ENCODE measurements at places on chromosomes 7 and 10. TPM values are rescaled to one million over a fixed set of nuclear protein-coding genes. Genes with fewer than 3 reads are reported as not detected.
A peak's percentile ranks its signal among the peaks of the same experiment; 100 is the strongest.

MRC1 gene
- not detected for total RNA-seq

- no peaks in the 10 kb centered on the region for H3K27me3 ChIP-seq
- no peak overlapping the region for H3K27ac ChIP-seq
- peak; percentile 19 for DNase-seq
- H3K36me3 ChIP-seq: no peaks in the 10 kb centered on the region
- no peak overlapping the region for H3K4me3 ChIP-seq
- H3K4me1 ChIP-seq: no peaks in the 10 kb centered on the region
Observed at GRCh38 chr10:79022565-79023230, 46.1 kb upstream of the ZMIZ1 start.

DNA sequence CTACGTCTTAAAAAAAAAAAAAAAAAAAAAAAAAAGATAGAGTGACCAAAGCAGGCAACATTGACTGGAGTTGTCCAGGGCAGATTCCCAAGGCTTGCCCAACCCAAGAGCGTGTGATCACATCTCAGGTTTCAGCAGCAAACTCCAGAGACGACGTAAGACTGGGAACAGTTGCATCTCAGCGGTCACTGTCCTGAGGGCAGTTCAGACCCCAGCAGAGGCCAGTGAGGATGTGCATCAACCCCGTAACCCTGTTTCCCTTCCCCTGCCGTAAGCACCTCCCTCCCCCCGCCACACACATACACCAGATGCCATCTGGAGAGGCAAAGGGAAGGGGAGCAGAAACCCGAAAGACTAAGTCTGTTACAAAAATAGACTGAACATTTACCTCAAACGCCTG lies 19.3 kb upstream of the TOMM7 start:
- no peaks in the 10 kb centered on the region for H3K27me3 ChIP-seq
- no peak overlapping the region for H3K27ac ChIP-seq
- H3K36me3 ChIP-seq: no peaks in the 10 kb centered on the region
- H3K4me1 ChIP-seq: no peaks in the 10 kb centered on the region
- no peak for DNase-seq

DNA sequence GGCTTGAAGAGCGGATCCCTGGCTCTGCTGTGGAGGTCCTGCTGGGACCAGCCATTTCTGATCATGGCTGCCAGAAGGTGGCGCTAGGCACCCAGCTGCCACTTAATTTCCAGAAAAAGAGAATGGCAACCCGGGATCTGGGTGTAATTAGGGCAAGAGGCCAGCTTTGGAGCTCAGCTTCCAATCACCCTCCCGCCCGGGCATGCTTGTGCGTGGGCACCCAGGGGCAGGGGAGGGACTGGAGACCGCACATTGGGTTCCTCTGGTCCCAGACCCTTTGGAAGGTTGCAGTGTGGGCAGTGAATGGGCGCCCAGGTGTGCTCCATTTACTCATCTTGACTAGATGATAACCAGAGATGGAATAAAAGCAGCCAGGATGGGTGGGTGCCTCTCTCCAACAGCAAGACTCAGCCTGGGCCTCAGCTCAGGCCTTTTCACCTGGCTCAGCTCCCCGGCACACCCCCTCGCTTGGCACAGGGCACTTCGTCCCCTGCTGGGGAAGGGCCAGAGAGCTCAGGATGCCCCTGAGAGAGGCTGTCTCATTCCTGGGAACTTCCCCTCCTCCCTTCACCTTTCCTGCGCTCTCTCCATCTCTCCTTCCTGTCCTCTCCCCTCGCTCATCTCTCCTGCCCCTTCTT lies 14.7 kb downstream of the FAM241B start:
- H3K27ac ChIP-seq: no peak overlapping the region
- no peak overlapping the region for H3K4me3 ChIP-seq
- no peaks in the 10 kb centered on the region for H3K36me3 ChIP-seq
- peaks cover 4% of the 10 kb centered on the region for H3K27me3 ChIP-seq

GRCh38 chr7:97007583-97007861 lies 2.2 kb downstream of the DLX6 start:
- no peak overlapping the region for H3K27ac ChIP-seq
- H3K27me3 ChIP-seq: no peaks in the 10 kb centered on the region
- H3K4me1 ChIP-seq: peaks cover 19% of the 10 kb centered on the region
- no peak for DNase-seq
- H3K36me3 ChIP-seq: peaks cover 36% of the 10 kb centered on the region

- H3K4me1 ChIP-seq: peaks cover 16% of the 10 kb centered on the region
- H3K27ac ChIP-seq: no peak overlapping the region
- DNase-seq: no peak
- no peak overlapping the region for H3K4me3 ChIP-seq
- no peaks in the 10 kb centered on the region for H3K27me3 ChIP-seq
- H3K36me3 ChIP-seq: peaks cover 64% of the 10 kb centered on the region
Observed at GRCh38 chr7:135167365-135167917, 3.1 kb downstream of the CYREN start.

- no peaks in the 10 kb centered on the region for H3K4me1 ChIP-seq
- no peak overlapping the region for H3K27ac ChIP-seq
- H3K4me3 ChIP-seq: no peak overlapping the region
- no peaks in the 10 kb centered on the region for H3K27me3 ChIP-seq
- DNase-seq: no peak
Observed at GRCh38 chr7:118311121-118311836, 86.8 kb downstream of the ANKRD7 start.

DDC gene
- not detected for total RNA-seq

DNA sequence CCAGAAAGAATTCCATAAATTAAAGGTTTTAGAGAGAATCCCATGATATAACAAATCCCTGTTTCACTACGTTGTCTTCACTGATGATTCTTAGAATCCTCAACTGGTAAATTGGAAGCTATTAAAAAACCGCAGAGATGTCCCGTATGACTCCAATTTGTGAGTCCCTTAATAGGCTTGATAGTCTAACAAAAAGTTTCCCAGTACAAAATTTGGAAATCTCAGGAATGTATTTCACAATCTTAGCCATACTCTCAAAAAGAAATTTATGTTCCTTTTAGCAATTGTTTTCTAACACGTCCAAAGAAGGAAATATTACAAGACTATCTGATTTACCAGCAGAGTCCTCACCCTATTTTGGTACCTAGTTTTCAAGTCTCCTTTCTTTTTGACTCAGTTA lies 2.5 kb downstream of the TES start:
- no peak overlapping the region for H3K4me3 ChIP-seq
- no peaks in the 10 kb centered on the region for H3K27me3 ChIP-seq
- peaks cover 59% of the 10 kb centered on the region for H3K4me1 ChIP-seq
- H3K36me3 ChIP-seq: peaks cover 6% of the 10 kb centered on the region
- peak overlapping the region; percentile 94 for H3K27ac ChIP-seq

GRCh38 chr10:130403153-130404075 lies 267.2 kb downstream of the GLRX3 start:
- no peaks in the 10 kb centered on the region for H3K27me3 ChIP-seq
- H3K4me3 ChIP-seq: no peak overlapping the region
- H3K4me1 ChIP-seq: no peaks in the 10 kb centered on the region
- DNase-seq: no peak
- no peak overlapping the region for H3K27ac ChIP-seq
- no peaks in the 10 kb centered on the region for H3K36me3 ChIP-seq

DNA sequence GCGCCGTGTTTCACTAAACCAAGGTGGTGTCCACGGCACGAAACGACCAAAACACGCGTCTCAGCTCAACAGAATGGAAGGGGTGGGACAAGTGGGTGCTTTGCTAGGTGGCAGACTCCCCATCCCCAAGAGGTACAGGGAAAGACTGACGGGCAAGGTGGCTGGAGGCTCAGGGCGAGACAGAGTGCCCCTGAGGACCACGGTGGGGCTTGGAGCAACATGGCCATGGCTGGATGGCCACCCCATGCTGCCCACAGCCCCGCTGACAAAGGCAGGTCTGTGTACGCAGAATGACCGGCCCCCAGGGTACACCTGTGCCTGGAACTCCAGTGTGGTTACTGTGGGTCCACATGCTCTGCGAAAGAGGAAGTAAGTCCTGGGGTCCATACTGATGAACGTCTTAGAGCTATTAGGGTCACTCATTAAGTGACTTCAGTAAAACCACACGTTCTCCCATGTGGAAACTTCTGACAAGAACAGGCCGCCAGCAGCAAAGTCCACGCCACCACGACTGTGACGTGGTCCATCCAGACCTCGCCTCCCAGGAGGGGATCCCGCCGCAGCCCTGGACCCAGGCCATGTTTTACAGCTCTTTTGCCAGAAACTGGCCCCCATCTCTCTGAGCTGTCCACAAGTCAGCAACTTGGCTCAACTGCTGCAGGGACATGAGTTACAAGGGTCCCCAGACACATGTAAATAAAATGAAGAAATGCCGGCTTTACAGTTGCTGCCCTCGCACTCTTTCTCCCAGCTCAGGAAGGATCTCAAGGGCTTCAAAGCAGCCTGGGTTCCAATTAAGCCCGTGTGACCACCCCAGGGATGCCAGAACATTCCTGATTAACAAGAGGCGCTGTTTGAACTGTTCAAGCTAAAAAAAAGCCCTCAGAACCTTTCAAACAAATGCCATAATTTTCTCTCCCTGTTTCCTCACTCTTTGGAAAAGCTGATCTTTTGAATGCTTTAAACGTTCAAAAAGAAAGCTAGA lies 66.8 kb downstream of the MAD1L1 start:
- no peak overlapping the region for H3K27ac ChIP-seq
- no peaks in the 10 kb centered on the region for H3K27me3 ChIP-seq
- H3K36me3 ChIP-seq: peaks cover 6% of the 10 kb centered on the region
- H3K4me1 ChIP-seq: no peaks in the 10 kb centered on the region
- H3K4me3 ChIP-seq: no peak overlapping the region

DNA sequence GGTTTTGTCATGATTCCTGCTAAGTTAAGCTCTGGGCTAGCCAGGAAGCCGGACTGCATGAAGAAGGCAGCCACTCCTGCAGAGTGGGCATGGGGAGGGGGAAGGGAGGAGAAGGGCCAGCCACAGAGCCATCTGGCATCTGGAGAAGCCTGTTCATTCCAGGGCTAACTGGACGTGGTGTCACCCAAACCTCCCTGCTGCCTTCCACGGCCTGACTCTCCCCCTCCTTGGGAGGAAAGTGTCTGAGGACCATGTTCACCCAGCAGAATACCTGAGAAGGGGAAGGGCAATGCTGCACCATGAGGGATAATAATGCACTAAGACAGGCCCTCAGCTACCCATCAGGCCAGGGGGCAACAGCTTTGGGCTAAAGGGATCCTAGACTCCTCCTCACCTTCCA lies 15.4 kb downstream of the AQP1 start:
- H3K36me3 ChIP-seq: no peaks in the 10 kb centered on the region
- H3K4me3 ChIP-seq: no peak overlapping the region
- no peak overlapping the region for H3K27ac ChIP-seq
- no peaks in the 10 kb centered on the region for H3K4me1 ChIP-seq

DNA sequence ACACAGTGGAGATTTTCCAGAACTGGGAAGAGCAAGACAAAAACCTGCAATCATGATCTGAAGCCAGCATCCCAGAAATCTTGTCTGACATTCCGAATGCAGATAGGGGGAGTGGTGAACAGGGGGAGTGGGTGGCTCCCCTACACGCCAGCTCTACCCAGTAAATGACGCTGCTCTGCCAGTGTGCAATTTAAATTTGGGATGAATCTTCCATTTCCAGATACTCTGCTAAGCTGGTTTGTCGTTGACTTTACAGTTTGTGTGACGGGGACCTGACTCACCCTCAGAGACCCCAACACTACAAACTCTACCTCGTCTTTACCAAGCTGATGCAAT lies 68.7 kb upstream of the CAMK2B start:
- H3K27me3 ChIP-seq: no peaks in the 10 kb centered on the region
- peaks cover 47% of the 10 kb centered on the region for H3K36me3 ChIP-seq
- DNase-seq: no peak
- peaks cover 10% of the 10 kb centered on the region for H3K4me1 ChIP-seq
- no peak overlapping the region for H3K27ac ChIP-seq

DNA sequence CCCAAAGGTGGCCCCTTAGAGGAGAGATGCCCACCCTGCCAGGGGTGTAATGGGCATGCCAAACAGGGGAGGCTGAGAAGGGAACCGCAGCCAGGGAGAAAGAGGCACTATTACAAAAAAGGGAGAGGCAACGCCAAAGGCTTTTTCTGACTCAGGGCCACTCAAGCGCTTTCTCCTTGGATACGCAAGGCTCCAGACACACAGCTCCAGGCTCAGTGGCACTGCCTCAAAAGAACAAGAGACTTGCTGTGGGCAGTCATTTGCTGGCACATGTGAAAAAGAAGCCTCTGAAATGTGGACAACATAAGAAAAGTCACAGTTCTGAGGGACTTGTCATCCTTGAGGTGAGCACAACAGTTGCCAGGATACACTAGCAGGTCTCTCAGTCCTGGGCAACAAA lies 128.4 kb downstream of the DGKI start:
- peak overlapping the region; percentile 30 for H3K27ac ChIP-seq
- DNase-seq: no peak
- H3K4me3 ChIP-seq: no peak overlapping the region

LIPJ gene
- not detected for total RNA-seq

GRCh38 chr10:120666308-120666707 lies 184.9 kb upstream of the WDR11 start:
- DNase-seq: no peak
- no peaks in the 10 kb centered on the region for H3K36me3 ChIP-seq
- H3K27me3 ChIP-seq: no peaks in the 10 kb centered on the region
- H3K27ac ChIP-seq: no peak overlapping the region
- no peak overlapping the region for H3K4me3 ChIP-seq
- H3K4me1 ChIP-seq: no peaks in the 10 kb centered on the region

DPP6 gene
- total RNA-seq: not detected

WEE2 gene
- total RNA-seq: not detected

- H3K27me3 ChIP-seq: no peaks in the 10 kb centered on the region
- no peak overlapping the region for H3K27ac ChIP-seq
- peaks cover 9% of the 10 kb centered on the region for H3K36me3 ChIP-seq
- H3K4me3 ChIP-seq: no peak overlapping the region
- H3K4me1 ChIP-seq: peaks cover 20% of the 10 kb centered on the region
Observed at GRCh38 chr10:15374156-15374555, 3.1 kb upstream of the FAM171A1 start.

GRCh38 chr7:41487229-41487940 lies 215.5 kb downstream of the INHBA start:
- no peaks in the 10 kb centered on the region for H3K27me3 ChIP-seq
- H3K4me1 ChIP-seq: peaks cover 9% of the 10 kb centered on the region
- H3K4me3 ChIP-seq: no peak overlapping the region
- DNase-seq: no peak

DNA sequence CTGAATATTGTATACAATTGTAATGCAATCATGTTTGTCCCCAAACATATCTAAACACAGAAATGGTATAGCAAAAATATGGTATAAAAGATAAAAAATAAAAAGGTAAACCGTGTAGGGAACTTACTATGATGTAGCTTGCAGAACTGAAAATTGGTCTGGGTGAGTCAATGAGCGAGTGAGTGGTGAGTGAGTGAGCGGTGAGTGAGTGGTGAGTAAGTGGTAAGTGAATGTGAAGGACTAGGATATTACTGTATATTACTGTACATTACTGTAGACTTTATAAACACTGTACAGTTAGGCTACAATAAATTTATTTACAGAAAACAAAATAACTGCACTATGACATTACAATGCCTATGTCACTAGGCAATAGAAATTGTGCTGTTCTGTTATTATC lies 1163.2 kb upstream of the SORCS1 start:
- no peaks in the 10 kb centered on the region for H3K27me3 ChIP-seq
- no peak for DNase-seq
- no peaks in the 10 kb centered on the region for H3K4me1 ChIP-seq
- H3K27ac ChIP-seq: no peak overlapping the region
- no peak overlapping the region for H3K4me3 ChIP-seq

CCDC172 gene
- total RNA-seq: not detected

All from SJSA1 (cell line).